NCI-H446 (cell line): ENCODE measurements at places on chromosomes 2 and 18.

DNA sequence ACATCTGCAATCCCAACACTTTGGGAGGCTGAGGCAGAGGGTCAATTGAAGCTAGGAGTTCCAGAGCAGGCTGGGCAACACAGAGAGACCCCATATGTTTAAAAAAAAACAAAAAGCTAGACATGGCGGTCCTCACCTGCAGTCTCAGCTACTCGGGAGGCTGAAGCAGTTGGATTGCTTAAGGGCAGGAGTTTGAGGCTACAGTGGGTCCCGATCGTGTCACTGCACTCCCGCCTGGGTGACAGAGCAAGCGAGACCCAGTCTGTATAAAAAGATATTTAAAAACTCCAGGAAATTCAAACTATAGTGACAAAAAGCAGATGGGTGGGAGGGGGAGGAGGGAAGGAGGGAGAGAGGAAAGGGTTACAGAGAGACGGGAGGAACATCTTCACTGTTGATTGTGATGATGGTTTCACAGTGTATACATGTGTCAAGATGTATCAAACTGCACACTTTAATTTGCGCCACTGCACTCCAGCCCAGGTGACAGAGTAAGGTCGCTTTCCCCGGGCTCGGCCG, 942 bp upstream of the ZNF236 start:
- DNase-seq: no peak

DNA sequence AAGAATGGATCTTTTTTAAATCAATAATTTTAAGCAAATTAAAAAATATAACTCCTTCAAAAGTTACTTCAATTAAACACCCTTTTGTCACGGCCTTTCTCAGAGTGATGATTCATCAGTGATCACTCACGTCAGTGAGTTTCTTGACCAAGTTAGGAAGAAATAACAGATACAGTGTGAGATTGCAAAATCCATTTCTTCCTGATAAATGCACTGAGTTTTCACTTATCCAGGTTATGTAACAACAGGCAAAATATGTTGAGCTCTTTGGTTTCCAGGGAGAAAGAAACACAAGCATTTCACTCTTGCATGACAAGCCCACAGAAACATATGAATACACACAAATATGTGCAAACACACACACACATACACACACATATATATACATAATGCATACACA, 195.9 kb upstream of the CYRIA start:
- DNase-seq: peak; percentile 31

DNA sequence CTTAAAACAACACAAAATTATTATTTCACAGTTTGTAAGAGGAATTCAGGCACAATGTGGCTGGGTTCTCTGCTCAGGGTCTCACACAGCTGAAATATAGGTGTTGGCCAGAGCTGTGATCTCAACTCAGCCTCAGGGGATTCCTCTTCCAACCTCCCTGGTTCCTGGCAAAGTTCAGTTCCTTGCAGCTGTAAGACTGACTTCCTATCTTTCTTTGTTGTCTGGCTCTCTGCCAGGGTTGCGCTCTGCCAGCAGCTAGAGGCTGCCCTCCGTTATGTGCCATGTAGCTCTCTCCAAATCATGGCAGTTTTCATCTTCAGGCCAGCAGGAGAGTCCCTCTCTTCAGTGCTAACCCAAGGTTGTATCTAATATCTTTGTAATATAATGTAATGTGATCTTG, 272.5 kb upstream of the KCNJ3 start:
- DNase-seq: peak; percentile 47

- no peak for DNase-seq
These were observed 61.3 kb downstream of the CUL3 start for GRCh38 chr2:224523626-224524577.

GRCh38 chr18:78457731-78458130, 521.9 kb upstream of the SALL3 start:
- DNase-seq: no peak

DNA sequence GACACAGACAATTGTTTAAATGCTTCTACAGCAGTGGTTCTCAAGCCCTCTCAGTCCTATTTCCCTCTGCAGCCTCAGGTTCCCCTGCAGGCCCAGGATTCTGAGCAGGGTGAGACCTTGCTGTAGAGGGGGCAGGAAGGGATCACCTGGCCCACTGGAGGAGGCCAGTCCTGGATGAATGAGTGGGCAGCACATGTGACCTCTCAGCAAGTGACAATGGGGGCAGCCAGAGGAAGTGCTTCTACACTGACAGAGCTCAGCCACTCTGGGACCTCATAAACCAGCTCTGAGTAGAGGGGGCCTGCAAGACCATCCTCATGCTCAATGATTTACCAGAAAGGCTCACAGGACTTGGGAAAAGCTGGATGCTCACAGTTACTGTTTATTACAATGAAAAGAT, 63.2 kb downstream of the ASB1 start:
- no peak for DNase-seq

- no peak for DNase-seq
These were observed 211.3 kb upstream of the HAAO start for GRCh38 chr2:43003702-43004101.

DNA sequence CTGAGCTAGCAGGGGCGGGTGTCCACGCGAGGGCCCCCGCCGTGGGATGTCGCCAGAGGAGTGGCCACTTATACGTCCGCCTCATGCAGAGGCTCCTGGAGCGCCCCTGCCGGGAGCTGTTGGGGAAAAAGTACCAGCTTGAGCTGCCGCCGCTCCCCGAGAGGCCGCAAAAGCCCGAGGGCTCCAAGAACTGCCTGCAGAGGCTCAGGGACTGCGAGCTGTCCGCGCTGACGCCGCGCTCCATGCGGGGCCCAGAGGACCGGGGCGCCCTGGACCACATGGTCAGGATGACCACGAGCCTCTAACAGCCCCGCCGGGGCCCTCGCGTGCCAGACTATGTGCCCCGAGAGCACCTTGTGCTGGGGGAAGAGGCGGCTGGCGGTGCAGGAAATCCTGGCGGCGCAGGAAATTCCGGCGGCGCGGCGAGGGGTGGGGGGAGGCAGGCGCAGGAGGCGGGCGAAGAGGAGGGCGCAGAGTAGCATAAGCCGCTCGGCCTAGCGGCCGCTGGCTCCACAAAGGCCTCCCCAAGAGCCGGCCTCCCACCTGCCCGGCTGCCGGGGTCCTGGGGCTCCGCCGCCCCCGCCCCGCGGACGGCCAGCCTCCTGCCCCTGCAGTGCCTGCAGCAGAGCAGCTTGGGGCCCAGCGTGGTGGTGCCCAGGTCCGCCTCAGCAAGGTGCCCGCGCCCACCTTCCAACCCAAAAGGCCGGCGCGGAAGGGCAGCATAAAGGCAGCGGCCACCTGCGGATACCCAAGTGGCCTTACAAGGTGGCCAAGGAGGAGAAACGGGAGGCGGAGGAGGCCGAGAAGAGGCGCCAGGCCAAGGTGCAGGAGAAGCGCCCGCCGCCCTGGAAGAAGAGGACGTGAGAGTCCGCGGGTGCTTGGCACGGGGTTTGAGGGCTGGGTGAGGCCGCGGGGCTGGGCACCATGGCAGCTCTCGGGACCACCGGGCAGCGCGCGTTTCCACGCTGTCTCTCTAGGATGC, 42.1 kb upstream of the TRIM43B start:
- no peak for DNase-seq

GRCh38 chr2:237254911-237255578, 158.9 kb downstream of the COL6A3 start:
- DNase-seq: no peak

DNA sequence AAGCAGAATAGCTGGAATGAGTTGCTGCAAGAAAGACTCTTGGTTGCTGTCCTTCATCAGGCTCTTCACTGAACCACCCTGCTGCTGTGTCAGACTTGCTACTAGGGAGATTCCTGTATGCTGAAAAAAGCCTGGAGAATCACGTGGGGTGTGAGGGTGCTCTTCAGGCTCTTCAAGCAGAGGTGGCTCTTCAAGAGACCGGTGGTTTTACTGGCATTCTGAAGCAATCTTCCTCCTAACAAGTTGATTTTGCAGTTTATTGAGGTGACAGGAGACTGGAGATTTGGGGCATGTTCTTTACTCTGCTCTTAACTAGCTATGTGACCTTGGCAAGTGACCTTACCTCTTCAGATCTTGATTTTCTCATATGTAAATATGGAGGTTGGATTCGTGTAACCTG, 14.1 kb downstream of the TMEM178A start:
- DNase-seq: no peak

- DNase-seq: no peak
These were observed 54.8 kb downstream of the TMEM200C start for GRCh38 chr18:5840547-5840946.

GRCh38 chr2:172813314-172813888, 77.8 kb downstream of the RAPGEF4 start:
- no peak for DNase-seq

DNA sequence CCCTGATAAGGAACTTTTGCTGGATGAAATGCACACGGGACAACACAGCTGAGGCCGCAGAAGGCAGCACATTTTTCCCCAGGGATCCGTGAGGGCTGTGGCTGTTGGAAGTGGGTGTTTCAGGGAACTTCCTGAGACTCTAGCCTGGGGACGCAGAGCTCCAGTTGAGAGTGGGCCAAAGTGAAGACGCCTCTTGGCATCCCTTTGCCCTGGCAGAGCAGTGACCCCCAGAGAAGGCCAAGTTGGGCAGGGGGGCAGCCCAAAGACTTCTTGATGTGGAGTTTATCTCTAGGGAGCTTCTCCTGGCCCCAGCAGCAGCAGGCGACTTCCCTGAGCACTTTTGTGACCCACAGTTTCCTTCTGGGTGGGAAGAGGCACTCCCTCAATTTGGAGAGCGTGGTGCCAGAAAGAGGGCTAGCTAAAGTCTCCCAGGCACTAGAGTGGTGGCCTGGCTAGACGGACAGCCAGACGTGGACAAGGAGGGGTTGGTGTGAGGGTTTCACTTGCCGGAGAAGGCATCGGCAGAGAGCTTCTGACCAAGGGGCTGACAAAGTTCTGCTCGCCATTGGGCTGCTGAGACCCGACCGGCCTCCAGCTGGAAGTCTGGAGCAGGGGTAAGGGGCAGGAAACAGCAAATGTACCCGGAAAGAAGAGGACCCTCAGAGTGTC, 108.8 kb downstream of the ACKR3 start:
- no peak for DNase-seq

DNA sequence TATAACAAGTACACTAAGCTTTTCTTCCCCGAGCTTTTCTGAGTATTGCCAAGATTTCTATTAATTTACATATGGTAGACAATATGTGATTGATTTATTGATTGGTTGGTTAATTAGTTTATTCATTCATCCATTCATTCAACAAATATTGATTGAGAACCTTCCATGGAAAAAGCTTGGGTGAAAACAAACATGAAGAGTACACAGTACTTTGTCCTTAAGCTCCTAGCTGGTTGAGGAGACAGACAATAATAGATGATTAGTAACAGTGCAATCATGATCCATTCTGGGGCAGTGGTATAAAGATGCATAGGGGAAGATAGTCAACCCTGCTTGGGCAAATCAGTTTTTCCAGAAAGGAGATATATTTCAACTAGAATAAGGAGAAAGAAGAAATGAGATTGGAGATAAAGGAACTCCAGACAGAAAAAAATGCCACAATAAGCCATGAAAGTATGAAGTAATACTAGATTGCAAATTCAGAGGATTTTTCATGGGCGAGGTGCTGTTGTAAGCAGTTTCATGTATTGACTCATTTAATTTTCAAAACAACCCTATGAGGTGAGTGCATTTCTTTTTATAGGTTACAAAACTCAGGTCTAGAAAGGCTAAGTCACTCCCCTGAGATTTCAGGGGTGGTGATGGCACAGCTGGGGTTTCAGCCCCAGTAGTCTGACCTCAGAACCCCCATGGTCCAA, 129.5 kb downstream of the RND3 start:
- DNase-seq: no peak
